ENCODE measurements at places on chromosomes 1 and 21.

GRCh38 chr1:173482683-173483082 is 5.5 kb downstream of the PRDX6 start:
- DNase-seq: no peak

DNA sequence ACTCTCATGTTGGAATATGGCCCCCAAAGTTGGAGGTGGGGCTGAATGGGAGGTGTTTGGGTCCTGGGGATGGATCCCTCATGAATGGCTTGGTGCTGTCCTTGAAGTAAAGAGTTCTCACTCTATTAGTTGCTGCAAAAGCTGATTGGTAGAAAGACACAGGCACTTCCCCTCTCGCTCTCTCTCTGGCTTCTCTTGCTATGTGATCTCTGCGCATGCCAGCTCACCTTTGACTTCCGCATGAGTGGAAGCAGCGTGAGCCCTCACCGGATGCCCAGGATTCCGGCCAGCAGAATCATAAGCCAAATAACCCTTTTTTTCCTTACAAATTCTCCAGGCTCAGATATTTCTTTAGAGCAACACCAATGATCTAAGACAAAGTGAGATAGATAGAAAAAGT is 20.9 kb upstream of the CCSAP start:
- no peak for DNase-seq

DNA sequence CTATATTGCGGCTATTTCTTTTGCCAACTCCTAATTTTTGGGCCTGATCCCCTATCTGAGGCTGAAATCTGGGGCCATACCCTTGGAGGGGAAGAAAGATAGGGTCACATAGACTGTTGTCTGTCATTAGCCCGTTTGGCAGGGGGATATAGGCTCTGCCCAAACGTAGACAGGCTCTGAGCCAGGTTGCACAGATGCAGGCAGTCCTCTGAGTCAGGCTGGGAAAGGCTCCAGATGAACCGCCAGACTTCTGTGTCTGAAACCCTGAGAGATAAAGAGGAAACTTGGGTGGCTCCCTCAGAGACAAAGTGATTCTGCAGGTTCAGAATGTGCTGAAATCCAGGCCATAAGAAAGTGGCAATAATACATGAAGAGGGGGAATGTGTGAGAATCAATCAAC is 4.0 kb upstream of the CAP1 start:
- peak; percentile 31 for DNase-seq

DNA sequence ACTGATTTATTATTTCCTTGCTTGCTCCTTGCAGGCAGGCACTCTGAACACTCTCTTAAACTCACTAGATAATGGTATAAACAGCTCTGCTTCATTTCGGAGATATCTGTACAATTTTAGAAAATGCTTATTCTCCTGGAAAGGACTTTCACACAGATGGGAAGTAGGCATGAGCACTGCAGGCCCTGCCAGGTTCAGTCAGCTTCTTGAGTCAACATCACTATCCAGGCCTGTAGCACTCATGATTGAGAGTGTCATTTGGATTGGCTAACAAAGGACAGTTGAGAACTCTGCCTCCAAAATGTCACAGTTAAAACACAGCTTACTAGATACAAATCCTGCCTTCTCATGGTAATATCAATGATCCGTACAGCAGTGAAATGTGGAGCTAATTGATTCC is 181.9 kb downstream of the CYYR1 start:
- no peak for DNase-seq

GRCh38 chr1:205032508-205032907 is 10.5 kb upstream of the CNTN2 start:
- peak; percentile 83 for DNase-seq

- DNase-seq: no peak
Measured at GRCh38 chr1:20447794-20448193, 38.2 kb downstream of the CAMK2N1 start.

DNA sequence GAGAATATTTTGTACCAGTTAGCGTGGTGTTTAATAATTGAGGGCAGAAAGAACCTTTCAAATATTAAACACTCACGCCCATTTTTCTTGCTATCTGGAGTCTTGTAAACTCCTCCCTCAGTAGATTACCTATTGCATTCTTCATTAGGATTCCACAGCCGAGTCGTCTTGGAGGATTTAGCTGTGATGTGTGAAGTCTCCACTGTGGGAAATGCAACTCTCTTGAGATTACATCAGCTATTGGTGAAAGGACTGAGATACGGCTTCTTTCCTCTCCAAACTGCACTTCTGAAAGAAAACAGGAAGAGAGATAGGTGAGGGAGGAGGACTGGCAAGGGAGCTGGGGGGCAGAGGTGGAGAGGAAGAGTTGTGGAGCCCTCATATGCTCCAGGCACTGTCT is 36.1 kb downstream of the ACTA1 start:
- DNase-seq: peak; percentile 12

DNA sequence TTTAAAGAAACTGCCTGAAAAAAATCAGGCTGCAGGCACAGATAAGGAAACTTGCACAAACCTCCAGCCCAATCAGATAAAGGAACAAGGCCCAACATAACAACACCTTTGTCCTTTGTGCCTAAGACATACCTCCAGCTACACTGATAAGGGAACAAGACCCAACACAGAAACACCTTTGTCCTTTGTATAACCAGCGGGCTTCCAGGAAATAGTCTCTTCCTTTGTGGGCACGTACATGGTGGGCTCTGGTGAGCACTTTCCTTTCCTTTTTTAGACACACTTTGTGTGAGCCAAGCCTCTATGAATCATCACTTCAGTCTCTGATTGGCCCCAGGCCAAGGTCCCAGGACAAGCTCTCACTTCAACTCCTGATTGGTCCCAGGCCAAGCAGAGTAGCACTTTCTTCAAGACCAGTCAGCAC is 23.6 kb downstream of the ZNF670 start:
- no peak for DNase-seq

- DNase-seq: no peak
Measured at GRCh38 chr1:55679971-55680370, 464.8 kb upstream of the USP24 start.

- DNase-seq: no peak
Measured at GRCh38 chr1:178633056-178633455, 92.0 kb upstream of the RALGPS2 start.

DNA sequence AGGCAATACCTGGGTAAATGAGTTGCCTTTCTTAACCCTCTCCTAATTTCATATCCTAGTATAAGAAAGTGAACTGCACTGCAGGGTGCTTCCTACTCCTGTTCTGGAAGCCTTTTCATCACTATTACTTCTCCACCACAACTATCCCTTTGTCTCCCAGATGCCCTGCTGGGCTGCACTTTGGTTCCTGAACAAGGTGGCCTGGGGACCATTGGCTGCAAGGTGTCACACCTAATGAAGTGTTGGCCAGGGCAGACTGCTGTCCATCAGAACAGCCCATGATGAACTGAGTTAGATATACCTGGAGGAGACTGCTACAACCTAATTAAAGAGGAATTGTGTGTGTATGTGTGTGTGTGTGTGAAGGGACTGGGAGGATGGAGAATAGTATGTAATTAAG is 1.9 kb upstream of the KLHDC8A start:
- DNase-seq: no peak
